ENCODE measurements at places on chromosomes 4 and X.

DNA sequence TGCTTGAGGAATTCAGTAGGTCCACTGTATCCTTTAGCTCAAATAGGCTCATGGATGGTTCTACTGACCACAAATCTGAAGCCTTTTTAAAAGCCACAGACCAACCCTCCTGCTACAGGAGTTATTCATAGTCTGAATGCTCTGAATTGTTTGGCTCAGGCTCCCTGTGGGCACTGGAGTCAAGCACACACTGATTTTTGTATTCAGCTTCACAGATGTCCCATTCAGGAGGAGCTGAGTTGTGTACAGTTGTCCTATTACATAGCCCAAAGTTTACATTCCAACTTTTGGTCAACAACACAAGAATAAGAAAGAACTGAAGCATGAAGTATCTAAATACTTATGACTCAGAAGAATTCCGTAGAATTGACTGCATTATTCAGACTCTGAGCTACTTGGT lies 243.9 kb downstream of the UNC5C start:
- peak; percentile 51 for DNase-seq

- no peak for DNase-seq
These were observed 51.7 kb downstream of the ADGRG2 start for GRCh38 chrX:19070555-19070994.

- DNase-seq, result no peak
These were observed 32.7 kb downstream of the ALPK1 start for GRCh38 chr4:112329672-112330375.

DNA sequence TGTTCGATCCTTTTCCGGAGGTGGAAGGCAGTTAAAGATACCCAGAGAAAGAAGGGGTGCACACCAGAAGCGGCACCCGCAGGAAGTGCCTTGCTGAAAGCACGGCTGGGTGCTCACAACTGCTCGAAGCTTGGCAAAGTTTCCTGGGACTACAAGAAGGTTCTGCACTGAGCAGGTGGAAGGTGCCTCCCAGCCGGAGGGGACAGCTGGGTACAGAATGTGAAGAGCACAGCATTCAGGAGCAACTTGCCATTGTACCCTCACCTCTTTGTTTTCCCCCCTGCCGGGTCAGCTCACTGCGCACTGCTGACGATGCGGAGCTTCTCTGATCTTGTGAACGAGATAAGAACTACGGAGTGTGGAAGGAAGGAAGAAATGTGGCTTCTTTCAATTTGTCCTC lies 289.2 kb downstream of the FBXW7 start:
- no peak for DNase-seq

DNA sequence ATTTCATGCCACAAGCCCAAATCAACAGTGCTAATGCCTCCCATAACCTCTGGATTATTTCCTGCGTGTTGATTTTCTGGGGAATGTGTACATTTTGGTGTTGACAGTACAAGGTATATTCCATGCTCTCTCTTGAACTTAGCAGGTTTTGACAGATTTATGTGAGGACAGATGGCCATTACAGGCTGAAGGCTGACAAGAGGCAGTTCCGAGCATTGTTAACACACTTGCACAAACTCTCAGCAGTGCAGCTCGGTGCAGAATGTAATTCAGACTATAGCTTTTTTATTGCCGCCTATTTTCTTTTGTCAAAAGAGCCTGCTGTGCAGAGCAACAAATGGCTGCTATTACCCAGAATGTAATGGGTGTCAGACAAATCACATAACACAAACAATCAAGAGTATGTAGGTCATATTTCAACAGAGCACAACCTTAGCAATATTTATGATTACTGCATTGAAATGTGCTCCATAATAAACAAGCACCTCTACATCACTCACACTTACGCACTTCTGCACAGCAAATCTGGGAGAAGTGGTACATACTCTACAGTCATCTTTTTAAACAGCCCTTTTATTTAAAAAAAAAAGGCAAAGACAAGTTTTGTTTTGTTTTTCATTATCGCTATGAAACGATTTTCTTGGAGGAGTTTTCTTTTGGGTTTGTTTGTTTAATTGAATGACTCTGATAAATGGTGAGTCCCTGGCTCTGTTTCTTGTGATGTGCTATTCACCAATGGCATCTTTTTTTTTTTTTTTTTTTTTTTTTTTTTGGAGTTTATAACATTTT lies 71.6 kb downstream of the PPARGC1A start:
- no peak for DNase-seq

Data from fibroblast of skin of scalp (primary cell).